ENCODE measurements at places on chromosomes 6 and 20.

DNA sequence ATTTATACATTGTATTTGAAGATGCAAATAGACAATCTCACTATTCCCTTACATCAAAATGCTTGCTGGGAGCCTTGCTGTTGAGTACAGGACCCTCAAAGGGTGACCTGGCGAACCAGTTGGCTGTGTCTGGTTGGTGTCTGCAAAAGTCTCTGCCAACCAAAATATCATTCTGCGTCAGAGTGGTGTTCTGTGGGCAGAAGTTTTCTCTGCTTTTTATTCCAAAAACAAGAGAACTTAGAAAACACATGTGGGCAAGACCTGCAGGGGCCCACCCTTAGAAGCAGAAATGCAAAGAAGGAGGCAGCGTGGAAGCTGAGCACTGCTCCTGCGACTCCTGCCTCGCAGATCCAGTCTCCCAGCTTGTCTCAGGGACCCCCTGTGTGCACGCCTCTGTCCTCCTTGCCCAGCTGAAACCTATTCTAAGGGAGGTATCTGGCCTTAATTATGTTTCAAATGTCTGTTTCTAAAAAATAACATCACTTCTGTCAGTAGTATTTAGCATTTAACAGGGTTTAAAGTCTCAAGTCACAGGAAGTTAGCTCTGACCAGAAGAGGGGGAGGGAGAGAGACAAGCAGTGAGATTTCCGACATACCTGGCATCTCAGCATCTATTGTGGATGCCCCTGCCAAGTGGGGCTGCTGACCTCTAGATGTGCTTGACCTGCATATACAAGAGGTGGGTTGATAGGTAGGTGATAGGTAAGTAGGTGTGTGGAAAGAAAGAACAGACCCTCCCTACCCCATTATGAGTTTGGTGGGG is 101.3 kb downstream of the SASH1 start:
- DNase-seq, result no peak

DNA sequence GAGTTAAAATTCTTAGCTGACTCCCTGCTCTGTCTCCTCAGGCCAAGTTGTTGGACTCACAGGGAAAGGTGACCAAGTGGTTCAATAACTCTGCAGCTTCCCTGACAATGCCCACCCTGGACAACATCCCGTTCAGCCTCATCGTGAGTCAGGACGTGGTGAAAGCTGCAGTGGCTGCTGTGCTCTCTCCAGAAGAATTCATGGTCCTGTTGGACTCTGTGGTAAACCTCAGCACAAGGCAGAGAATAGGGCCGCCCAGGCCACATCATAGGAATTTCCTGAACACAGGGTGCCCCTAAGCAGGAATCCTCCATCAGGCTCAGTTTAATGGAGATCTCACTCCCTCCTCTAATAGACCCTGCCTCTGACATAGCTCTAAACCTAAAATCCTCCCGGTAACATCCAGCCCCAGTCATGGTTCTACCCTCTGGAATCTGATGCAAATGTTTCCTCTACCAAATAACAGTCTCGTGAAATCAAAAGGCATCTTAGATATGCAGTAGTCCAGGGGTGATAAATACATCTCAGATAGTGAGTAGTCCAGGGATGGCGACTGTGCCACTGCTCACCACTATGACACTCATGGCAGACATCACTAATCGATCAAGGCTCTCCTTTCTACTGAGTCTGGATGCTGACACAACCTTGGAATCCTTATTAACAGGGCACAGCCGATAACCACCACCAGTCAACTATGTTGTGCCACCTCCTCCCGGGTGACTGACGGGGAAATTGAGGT is 18.3 kb downstream of the BPIFB1 start:
- no peak for DNase-seq

- DNase-seq, result no peak
These were observed 43.1 kb downstream of the SYNJ2 start for GRCh38 chr6:158024566-158025297.

GRCh38 chr20:5550733-5551529 is 199.3 kb upstream of the SHLD1 start:
- DNase-seq, result no peak

- DNase-seq, result no peak
These were observed 16.0 kb downstream of the ZBTB46 start for GRCh38 chr20:63814891-63815614.

GRCh38 chr6:169142538-169142844 is 111.2 kb downstream of the THBS2 start:
- DNase-seq, result no peak

- no peak for DNase-seq
These were observed 741 bp downstream of the PTPN1 start for GRCh38 chr20:50510706-50511542.

DNA sequence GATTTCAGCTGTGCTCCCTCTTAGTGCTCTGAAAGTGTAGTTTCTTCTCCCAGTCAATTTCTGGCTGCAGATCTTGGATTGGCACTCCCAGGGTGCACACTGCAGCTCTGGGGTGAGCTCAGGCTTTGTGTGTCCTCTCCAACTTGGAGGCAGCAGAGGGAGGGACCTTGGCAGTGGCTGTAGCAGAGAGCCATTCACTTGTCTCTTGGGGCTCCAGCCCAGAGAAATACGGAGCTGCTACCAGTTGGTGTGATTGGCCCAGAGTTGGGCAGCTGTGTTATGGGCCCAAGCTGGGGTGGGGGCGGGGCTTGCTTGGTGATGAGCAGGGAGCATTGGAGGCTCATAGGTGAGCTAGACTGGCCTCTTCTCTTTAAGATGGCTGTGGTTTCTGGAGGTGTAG is 65.9 kb downstream of the KLHL32 start:
- DNase-seq, result no peak

GRCh38 chr20:47857569-47858464 is 72.5 kb upstream of the SULF2 start:
- DNase-seq, result no peak

DNA sequence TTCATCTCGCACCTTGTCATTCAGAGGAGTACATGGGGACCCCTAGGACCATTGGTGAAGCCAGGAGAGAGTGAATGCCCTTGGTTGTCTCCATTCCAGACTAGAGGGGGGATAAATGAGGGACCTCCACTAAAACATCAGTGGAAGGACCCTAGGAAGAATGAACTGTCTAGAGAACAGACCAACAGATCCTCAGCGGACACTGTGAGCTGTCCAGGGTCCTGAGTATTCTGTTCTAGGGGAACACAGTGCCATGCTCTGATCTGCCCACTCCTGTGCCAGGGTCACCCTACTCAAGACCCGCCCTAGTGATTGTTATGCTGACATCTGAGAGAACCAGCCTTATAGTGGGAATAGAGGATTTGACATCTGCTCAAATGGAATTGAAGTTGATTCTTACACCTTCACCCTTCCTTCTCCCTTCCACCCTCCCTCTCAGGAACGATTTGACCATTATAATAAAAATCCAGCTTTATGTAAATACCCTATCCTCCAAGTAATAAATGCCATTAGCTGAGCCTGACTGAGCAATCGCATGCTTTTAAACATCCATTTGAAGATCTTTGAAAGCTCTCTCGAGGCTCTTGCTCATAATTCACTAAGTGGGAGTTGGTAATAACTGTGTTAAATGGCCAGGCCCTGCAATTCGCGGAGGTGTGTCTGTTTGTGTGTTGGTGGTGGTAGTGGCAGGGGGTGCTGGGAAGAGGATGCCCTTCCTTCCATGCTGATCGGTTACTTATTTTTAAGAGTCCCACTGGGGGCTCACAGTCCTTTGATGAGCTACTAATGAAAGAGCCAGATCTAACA is 43.6 kb upstream of the SLC32A1 start:
- DNase-seq, result no peak

DNA sequence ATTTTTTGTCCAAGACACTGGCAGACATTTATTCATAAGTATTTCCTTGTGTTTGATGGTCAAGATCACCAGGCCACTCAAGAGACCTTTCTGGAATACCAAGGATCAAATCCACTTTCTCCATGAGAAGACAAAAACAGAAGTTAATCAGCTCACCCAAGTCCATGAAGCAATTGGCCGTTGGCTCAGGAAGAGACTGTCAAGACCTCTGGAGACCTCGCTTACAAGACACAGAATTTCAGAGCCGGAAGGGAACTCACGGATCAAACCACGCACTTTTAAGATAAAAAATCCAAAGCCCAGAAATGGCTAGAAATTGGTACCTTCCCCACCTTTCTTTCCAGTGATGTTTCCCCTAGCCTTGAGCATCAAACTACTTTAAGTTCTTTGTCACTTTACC is 3.3 kb downstream of the TRERF1 start:
- no peak for DNase-seq

GRCh38 chr6:117482240-117483003 is at the start of gene DCBLD1:
Gene DCBLD1 (plus strand): TSS chr6:117482674. CDS start chr6:117482782, 108 bp downstream.
- DNase-seq, result peak; percentile 72

DNA sequence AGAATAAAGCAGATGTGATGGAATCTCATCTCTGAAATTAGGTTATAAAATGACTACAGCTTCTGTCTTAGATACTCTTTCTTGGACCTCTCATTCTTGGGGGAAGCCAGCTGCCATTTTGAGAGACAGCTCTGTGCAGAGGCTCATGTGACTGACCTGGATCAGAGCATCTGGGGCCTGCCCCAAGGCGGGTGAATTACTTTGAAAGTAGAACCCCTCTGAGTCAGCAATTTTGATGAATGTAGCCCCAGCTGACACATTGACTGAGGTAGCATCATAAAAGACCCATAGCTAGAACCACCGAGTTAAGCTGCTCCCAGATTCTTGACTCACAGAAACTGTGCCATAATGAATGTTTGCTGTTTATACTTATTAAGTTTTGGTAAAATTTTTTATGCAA is 124.5 kb downstream of the THEMIS start:
- DNase-seq, result no peak

DNA sequence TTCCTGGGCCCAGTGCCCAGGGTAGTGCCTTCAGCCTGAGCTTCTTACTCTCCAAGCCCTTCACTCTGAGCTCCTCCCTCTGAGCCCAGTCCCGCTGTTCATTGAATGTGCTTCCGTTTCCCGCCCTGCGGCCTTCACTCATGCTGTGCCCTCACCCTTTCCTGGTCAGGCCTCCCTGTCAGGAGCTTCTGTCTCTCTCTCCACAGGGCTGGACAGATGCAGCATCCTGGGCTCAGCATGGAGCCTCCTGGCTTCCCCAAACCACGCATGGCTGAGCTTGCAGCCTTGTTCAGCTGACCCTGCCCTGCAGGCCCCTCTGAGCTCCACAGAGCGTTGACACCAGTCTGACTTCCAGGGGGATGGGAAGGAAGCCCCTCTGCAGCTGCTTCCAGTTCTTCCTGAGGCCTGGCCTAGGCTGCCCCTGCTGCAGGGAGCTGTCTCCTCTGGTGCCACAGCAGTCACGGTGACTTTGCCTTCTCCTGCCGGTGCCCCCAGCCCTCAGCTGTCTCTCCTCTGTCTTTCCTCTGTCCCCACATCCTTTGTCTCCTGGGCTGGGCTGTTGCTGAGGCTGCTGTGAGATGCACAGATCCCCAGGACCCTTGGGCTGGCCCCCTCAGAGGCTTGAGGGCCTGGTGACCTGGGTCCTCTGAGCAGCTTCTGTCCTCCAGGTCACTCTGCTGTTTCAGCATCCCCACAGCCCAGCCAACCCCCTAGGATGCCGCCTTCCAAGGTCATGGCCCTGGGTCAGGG is 7.9 kb upstream of the MYT1 start:
- DNase-seq, result no peak

DNA sequence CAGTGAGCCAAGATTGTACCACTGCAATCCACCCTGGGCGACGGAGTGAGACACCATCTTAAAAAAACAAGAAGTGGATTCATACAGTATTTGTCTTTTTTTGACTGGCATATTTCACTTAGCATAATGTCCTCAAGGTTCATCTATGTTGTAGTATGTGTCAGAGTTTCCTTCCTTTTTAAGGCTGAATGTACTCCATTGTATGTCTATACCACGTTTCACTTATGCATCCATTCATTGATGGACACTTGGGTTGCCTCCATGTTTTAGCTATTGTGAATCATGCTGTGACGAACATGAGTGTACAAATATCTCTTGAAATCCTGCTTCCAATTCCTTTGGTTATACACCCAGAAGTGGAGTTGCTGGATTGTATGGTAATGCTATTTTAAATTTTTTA is 28.9 kb upstream of the FAM83D start:
- no peak for DNase-seq

DNA sequence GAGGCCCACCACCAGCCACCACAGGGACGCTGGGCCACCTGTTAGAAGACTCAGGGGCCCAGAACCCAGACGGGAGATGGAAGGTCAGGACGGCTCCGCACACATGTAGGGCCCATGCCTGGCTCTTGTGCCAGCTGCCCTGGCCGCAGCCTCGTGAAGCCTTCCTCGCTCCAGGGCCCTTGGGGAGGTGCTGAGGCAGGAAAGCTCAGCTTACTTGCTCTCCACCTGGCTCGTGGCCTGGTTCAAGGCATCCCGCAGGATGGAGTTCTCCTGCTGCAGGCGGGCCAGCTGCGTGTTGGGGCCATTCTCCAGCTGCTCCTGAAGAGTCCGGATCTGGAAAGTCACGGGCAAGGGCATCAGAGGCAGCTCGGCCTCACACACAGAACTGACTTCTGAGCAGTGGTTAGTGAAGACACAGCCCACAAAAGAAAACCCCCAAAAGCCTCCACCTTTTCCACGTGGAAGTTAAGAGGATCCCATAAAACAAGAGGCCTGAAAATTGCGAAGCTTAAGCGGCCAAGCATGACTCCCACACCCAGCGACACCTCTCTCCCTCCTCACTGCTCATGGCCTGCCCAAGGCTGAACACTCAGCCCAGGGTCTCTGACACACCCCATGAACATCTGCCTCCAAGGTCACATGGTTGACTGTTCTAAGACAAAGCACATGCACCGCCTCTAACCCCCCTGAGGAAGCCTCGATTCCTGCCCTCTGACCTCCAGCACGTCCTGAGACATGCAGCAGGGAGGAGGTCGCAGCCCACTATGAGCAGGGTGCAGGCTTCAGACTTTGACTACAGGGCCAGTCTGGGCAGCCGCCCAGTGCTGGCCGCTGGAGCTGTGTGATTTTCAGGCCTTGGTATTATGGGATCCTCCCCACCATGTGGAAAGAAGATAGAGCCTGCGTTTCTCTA is 46.5 kb downstream of the RRBP1 start:
- no peak for DNase-seq

DNA sequence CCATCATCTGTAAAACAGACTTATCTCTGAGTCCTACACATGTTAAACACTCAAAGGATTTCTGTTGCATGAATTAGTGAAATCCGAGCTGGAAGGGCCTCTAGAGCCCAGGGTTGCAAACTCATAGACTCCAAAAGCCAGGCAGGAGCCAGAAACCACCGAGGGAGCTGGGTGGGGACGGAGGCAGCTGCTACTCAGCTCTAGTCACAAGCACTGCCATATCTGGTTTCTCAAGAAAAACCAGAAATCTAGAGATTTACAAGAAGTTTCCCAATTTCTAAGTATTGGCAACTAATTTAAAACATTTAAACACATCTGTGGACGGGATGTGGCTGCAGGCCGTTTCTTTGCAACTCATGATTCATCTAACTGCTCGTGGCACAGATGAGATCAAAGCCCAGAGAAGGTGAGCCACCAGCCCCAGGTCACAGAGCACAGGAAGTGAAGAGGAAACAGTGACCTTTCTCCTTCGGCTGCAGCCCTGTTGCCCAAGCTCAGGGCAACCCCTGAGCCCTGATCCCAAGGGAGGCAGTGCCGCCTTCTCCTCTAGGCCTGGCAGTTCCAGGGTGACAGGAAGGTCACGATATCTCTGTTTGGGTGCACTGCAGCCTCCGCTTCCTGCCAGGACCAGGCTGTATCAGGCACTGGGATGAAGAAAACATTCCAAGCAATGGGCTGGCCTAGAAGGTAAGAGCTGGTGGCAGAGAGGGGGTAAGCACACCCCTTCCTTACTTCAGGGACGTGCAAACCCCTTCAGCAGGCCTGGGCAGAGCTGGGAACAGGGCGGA is 26.4 kb upstream of the PTGIS start:
- no peak for DNase-seq
